Panc1 (cell line): ENCODE measurements at places on chromosomes 2 and 18.

DNA sequence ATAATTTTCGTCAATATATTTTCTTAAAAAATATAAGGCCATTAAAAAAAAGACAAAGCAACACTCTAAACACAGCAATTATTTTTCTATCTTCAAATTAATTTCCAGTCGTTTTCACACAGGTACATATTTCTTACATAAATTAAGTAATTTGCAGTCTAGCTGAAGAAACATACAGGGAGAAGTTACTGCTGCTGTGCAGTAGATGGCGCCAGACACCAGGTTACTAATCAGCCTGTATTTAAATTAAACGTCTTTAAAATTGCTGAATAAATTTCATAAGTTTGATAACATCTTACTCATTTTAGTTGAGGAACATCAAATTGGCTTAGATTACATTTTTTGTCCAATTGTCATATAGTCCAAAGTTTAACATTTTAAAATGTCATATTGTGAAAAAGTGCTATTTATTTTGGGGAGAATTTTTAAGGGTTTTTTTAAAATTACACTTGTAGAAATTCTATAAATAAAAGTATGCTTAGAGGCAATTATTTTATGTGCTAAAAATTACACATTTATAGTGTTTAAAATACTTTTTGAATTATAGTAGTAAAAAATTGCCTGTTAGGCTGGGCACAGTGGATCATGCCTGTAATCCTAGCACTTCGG lies 88.4 kb downstream of the PMAIP1 start:
- DNase-seq: no peak

GRCh38 chr2:223621901-223622300 lies 19.7 kb upstream of the SCG2 start:
- DNase-seq: no peak

DNA sequence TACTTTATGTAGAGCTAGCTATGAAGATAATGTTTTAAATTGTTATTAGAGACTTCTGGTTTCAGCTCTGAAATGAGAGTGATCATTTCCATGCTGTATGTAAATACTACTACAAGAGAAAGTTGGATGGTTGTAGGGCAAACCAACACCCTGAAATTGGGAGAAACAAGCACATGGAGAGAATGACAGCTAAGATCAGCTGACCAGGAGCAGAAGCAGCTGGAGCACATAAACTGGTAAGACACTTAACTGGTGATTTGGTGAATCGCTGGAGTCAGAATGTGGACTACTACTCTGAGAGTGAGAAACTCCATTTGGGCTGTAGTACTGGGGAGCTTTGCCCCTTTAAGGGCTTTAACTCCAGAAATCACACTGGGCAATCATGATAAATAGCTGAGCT lies 226.8 kb downstream of the RND3 start:
- DNase-seq: no peak

DNA sequence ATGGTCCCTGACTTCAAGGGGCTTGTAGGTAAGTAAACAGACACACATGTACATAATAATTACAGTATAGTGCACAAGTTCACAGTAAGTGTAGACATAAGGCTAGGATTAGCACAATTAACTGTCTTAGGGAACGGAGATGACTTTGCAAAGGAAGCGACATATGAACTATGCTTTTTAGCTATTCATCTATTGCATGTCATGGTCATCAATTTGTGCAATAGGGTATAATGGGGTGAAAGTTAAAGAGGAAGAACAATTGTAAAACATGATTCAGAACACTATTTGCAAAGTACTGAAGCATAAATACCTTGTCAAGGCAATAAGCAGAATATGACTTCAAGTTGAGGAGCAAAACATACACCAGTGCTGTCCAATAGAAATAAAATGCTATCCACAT lies 112.3 kb upstream of the SLC8A1 start:
- no peak for DNase-seq

- DNase-seq: no peak
Measured at GRCh38 chr18:27461957-27462356, 276.8 kb upstream of the CHST9 start.

GRCh38 chr2:53516650-53517049 lies 251.0 kb upstream of the CHAC2 start:
- no peak for DNase-seq

- DNase-seq: no peak
Measured at GRCh38 chr2:80050246-80050645, 254.3 kb downstream of the LRRTM1 start.

- no peak for DNase-seq
Measured at GRCh38 chr2:51410331-51410730, 378.4 kb upstream of the NRXN1 start.

- no peak for DNase-seq
Measured at GRCh38 chr2:11877764-11878163, 131.3 kb downstream of the LPIN1 start.

DNA sequence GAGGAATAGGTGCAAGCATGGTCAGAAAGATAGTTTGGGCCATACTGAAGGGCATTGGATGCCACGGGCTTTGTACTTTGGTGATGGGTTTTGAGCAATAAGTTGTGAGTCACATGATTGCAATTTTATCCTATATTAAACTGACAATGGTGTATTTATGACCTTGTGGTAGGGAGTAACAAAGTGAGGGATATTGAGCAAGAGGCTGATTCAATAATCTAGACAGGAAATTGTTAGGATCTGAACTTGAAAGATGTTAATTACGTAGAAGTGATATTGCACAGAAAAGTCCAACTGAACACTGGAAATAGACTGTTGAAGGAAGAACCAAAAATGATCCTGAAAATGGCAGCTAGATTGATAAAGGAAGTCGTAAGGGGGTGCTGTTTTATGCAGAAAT lies 46.6 kb upstream of the TCF4 start:
- no peak for DNase-seq

GRCh38 chr18:77392321-77392720 lies 142.7 kb downstream of the GALR1 start:
- DNase-seq: no peak

- DNase-seq: no peak
Measured at GRCh38 chr2:241935314-241935713, 65.8 kb downstream of the RTP5 start.

GRCh38 chr18:77016936-77017335 lies 115.6 kb downstream of the MBP start:
- DNase-seq: no peak

DNA sequence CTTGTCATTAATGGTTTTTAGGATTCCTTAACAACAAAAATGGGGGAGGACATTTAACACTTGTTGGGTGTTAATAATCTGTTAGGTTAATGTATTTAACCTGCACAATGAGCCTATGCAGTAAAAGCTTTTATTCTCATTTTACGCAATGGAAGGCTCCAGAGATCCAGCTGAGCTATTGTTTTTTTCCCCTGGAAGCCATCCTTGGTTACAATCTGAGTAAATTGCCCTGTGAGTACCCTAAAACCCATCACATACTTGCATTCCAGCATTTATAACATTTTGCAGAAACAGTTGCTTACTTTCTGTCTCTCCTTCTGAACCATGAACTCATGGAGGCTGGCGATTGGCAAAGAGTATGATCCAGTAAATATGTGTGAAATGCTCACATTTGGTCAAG lies 30.2 kb upstream of the DOCK10 start:
- DNase-seq: no peak

DNA sequence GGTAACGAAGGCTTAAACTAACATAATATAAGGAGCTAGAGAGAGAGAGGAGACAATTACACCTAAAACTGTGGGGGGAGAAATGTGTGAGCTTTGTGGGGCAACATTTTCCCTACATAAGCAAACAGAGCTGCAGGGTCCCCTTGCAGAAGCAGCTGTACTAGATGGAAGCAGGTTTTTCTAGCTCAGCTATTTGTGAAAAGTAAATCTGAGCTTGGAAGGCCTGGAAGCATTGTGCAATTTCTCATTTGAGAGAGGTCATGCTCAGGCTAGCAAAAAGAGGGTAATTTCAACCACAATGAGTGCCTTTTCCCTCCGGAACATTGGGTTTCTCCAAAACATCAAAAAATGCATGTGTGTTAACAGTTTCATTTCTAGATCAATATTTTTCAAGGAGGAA lies 130.0 kb downstream of the ARL4C start:
- DNase-seq: no peak

GRCh38 chr2:201674298-201674697 lies 24.1 kb downstream of the MPP4 start:
- no peak for DNase-seq

DNA sequence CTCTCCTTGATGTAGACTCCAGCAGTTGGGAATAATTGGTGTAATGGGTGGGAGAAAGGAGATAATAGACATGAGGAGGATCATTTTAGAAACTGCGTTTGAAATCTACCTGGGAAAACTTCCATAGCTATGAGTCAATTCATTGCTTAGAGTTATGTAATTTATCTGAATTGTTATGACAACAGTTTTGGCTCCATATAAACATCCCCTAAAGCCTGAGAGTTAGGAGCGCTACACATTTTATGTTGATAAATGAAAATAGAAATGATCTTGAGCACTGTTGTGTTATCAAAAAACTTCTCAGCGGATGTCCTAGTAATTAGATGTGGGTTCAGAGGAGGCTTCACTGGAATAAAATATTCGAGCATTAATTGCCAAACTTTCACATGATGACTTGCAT lies 573.4 kb downstream of the TSN start:
- no peak for DNase-seq

DNA sequence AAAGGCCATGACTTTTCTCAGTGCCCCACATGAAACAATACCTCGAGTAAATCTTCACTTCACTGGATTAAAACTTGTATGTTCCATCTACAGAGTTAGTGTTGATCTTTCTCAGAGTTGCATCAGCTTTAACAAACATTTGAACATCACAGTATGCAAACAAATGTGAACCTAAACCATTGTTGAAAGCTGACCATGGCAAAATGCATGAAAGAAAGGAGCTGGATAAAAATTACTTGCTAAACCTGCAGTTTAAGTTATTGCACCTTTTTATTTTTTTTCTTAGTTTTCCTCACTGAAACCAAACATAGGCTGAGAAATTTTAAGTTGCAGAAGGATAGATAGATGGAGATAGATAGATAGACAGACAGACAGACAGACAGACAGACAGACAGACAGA lies 107.2 kb upstream of the UGP2 start:
- peak; percentile 22 for DNase-seq

- DNase-seq: no peak
Measured at GRCh38 chr2:123808243-123808642, 216.8 kb upstream of the CNTNAP5 start.

GRCh38 chr18:6106091-6106685 lies 210.9 kb upstream of the TMEM200C start:
- DNase-seq: no peak

DNA sequence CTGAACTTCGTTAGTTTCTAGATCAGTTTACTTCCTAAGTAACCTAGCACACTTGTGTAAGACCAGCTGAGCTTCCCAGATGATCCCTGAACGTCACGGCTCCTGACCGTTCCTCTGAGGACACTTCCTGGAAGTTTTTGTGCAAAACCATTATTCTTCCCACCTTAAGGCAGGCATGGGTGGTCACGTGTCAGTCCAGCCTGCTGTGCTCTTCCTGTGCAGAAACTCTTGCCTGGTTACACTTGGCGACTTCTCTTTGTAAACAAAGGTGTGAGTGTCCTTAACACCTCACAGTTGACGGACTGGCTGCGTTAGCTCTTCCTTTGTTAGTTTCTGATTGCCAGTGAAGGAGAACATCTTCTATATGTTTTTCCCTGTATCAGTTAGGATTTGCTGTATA lies 118.3 kb downstream of the SH3RF3 start:
- no peak for DNase-seq

DNA sequence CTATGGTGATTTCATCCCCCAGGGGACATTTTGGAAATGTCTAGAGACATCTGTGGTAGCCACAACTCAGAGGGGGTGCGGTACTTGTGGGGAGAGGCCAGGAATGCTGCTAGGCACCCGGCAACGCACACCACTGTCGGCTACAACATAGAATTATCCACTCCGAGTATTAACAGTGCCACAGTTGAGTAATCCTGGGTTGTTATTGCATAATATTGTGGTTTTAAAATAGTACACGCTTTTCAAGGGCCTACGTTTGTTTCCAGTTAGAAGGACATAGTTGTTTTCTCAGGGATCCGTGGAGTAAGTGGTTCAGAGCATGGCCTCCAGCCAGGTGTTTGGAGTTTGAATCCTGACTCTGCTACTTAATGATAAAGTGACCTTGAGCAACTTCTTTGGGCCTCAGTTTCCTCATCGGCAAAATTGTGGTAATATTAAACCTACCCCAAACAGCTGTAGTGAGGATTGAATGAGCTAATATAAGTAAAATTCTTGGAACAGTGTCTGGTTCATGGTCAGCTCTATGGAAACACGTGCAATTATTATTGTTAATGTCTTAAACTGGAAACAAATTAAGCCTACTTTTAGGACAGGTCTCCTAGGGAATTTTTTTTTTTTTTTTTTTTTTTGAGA lies 24.5 kb downstream of the CYP27A1 start:
- no peak for DNase-seq

DNA sequence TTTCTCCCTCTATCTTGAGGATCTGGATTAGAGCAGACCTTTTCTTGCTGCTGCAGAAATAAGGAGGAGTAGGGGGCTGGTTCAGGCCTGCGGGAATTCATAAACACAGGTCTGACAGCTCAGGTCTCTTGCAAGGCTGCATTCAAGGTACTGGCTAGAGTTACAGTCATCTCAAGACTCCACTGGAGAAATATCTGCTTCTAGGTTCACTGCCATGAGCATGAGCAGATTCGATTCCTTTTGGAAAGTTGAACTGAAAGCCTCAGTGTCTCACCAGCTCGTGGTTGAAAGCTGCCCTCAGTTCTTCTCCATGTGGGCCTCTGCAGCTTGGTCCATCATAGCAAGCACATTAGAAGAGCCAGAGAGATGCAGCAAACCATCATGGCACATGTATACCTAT lies 124.4 kb upstream of the SETBP1 start:
- no peak for DNase-seq

- DNase-seq: no peak
Measured at GRCh38 chr2:70019096-70019495, 57.7 kb upstream of the ASPRV1 start.

GRCh38 chr2:96554293-96555145 lies 18.0 kb downstream of the ARID5A start:
- no peak for DNase-seq

GRCh38 chr2:220107380-220107791 lies 480.0 kb downstream of the SLC4A3 start:
- DNase-seq: no peak

DNA sequence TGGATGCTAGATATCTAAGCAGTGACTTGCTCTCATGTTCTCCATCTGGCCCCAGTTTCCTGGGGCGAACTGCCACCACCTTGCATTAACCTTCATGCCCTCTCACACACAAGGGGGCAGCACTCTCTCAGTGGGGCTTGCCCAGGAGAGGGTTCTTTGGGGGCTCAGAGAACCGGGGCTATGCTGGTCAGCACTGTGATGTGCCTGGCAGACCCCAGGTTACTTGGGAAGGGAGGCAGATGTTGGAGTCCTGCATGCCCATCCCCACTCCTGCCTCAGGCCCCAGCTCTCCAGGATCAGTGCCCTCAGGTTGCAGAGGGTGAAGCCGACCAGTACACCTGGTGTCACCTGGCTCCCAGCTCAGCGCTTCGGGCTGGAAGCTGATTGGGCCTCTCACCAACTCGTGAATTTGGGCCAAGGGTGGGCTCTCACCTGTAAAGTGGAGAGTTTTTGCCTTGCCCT lies 396.2 kb upstream of the HS6ST1 start:
- no peak for DNase-seq
